ENCODE measurements at places on chromosomes 5 and 9.

DNA sequence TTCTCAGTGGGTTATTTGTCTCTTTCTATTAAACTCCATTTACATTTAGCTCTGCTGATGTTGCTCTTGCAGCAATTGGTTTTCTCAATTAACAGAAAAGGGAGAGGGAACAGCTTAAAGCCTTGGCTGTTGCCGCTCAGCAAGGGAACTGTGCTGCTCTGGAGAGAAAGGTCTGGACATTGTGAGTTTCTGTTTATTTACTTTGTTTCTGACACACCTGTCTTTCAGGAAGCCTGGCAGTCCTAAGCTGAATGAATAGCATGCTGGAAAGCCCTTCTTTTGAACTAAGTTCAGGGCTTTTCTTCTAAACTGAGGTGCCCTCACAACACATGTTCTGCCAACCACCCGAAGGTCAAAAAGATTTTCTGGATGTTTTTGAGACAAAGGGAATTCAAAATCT, 491.9 kb downstream of the PDE4D start:
- DNase-seq: no peak

DNA sequence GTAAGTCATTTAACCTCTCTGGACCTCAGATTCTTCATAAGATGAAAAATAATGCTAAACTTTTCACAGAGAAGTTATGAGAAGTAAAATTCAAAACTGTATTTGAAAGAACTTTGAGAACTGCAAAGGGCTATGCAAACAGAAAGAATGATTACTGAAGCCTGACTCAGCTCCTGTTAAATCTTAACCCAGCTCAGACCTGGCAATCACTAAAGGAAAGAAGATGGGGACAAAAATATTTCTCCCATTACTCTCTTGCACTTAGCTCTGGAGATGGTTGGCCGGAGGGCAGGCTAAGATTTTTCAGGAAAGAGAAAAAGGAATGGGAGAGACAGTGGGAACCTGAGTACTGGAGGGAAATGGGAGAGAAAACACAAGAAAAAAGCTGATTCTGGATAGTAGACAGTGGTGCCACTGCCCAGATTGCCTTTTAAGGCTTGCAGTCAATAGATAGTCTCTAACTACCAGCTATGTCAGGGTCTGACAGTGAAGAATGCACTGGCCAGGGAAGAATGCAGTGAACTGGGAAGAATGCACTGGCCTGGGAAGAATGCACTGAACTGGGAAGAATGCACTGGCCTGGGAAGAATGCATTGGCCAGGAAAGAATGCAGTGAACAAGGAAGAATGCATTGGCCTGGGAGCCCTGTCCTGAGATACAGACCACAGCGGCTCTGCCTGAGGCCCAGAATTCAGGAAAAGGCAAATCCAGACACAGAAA, 25.2 kb upstream of the CEMIP2 start:
- no peak for DNase-seq

DNA sequence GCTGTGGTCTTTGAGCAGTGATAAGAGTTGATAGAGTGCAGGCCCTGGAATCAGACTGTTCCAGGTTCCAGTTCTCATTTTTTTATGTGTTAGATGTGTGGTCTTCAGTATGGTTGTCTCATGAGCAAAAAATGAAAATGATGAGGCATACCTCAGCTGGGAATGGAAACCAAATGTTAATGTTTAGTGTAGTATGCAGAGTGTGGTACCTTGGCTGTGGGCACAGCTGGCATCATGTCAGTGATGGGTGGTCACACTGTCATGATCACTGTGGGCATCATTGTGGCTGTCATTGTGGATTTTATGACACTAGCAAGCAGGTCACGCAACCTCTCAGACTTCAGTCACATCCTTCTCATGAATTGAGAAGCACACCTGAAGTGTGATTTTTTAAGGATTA, 6.4 kb downstream of the ABLIM3 start:
- DNase-seq: no peak

GRCh38 chr9:109481856-109482255, 16.3 kb downstream of the PTPN3 start:
- DNase-seq: no peak

GRCh38 chr5:64773533-64773932, 4.8 kb downstream of the CWC27 start:
- no peak for DNase-seq

DNA sequence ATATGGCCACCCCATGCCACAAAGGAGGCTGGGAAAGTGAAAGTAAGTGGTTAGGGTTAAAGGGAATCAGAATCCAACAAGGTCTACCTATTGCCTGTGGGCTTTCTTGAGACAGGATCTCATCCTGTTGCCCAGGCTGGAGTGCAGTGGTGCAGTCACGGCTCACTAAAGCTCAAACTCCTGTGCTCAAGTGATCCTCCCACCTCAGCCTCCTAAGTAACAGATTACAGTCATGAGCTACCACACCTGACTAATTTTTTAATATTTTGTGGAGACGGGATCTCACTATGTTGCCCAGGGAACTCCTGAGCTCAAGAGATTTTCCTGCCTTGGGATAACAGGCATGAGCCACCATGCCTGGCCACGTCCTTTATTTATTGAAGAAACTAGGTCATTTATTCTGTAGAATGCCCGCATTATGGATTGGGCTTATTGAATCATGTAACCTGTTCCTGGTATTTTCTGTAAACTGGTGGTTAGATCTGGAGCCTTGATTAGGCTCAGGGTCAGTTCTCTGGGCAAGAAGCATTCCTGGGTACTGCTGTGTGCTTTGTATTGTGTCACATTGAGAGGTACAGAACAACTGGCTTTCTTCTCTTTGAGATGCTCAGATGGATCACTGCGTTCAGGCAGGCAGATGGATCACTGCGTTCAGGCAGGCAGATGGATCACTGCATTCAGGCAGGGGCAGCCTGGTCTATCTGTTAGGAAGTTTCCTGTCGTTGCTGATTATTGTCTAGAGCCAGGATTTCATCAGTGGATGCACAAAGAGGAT, 41.6 kb downstream of the ERGIC1 start:
- no peak for DNase-seq

- no peak for DNase-seq
Observed at GRCh38 chr9:122445155-122445749, 32.5 kb downstream of the OR1J1 start.

DNA sequence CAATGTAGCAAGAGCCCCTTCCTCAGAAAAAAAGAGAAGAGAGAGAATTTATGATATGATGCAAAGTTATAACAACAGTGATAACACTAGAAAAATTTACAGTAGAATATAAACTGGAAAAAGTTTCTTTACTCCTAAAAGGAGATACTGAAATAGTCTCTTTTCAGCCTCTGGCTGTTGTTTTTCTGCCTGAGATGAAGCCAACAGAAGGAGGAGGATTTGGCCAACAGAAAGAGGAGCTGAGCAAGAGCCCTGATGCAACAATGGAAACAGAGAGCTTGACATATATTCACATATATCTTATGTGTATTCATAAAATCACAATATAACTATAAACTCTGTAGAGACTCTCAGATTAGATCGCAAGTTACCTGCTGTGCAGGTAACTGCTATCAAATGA, 109.1 kb downstream of the INIP start:
- no peak for DNase-seq

DNA sequence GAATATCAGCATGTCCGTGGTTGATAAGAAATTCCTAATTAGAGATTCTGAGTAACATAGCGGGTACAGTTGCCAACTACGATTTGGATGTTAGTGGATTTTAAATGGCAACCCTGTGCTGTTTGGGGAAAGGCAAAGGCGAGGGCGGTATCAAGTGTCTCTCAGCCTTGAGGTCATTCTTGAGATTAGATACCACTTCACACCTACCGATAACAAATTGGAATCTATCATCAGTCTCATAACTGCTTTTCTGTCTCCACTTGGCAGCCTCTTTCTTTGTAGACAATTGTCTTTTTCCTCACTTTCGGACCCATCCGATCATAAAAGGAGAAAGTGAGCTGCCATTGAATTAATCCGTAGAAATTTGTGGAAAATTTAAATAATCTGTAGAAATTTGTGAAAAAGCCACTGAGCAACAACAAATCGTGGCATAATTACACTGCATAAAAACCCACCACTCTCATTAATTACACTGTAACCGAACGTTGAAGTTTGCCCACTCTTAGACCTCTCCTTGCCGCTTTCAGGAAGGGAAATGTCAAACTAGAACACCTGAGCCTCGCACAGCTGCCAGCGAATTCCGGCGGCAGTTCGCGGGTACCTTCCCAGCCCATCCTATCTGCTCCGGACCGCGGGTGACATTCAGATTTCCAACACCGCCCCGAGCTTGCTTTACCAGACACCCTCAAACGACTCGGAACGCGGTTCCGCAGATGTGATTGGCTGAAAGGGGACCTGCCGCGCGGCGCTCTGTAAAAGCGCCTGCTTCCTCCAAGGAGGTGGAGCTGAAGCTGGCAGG, 849 bp upstream of the RGMB start:
- DNase-seq: peak; percentile 62
